ENCODE measurements at places on chromosomes 5 and 9. TPM values are rescaled to one million over a fixed set of nuclear protein-coding genes. Genes with fewer than 3 reads are reported as not detected.

- no peak for DNase-seq
Observed at GRCh38 chr5:27476356-27476988, 438.1 kb upstream of the CDH9 start.

- no peak for DNase-seq
Observed at GRCh38 chr9:108158236-108158995, 668.8 kb upstream of the KLF4 start.

- DNase-seq: no peak
Observed at GRCh38 chr9:129392093-129392541, 214.1 kb upstream of the IER5L start.

NAIP gene
- 2.1 TPM for total RNA-seq

GRCh38 chr5:68499987-68500386 is 284.4 kb downstream of the PIK3R1 start:
- peak; percentile 11 for DNase-seq
